ENCODE measurements at places on chromosomes 12 and 14.

- no peak for DNase-seq
Observed at GRCh38 chr12:57840726-57841125, 5.8 kb downstream of the CTDSP2 start.

- no peak for DNase-seq
Observed at GRCh38 chr12:92562063-92562734, 140.6 kb upstream of the PLEKHG7 start.

- DNase-seq, result no peak
Observed at GRCh38 chr14:36996133-36996856, 176.1 kb downstream of the SLC25A21 start.

- no peak for DNase-seq
Observed at GRCh38 chr12:49889361-49890095, 14.2 kb downstream of the FAIM2 start.

DNA sequence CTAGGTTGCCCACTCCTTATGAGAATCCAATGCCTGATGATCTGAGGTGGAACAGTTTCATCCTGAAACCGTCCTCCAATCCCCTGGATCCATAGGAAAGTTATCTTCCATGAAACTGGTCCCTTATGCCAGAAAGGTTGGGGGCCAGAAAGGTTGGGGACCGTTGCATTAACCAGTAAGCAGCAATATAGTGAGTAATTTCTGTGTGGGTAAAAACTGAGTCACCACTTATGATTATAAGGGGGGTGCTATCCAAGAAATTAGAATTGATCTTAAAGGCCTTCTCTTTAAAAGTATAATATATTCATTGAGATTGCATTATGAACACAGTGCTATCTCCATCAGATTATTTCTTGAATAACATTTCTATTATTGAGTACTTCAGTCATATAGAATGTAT lies 97.2 kb downstream of the PCNX1 start:
- no peak for DNase-seq

DNA sequence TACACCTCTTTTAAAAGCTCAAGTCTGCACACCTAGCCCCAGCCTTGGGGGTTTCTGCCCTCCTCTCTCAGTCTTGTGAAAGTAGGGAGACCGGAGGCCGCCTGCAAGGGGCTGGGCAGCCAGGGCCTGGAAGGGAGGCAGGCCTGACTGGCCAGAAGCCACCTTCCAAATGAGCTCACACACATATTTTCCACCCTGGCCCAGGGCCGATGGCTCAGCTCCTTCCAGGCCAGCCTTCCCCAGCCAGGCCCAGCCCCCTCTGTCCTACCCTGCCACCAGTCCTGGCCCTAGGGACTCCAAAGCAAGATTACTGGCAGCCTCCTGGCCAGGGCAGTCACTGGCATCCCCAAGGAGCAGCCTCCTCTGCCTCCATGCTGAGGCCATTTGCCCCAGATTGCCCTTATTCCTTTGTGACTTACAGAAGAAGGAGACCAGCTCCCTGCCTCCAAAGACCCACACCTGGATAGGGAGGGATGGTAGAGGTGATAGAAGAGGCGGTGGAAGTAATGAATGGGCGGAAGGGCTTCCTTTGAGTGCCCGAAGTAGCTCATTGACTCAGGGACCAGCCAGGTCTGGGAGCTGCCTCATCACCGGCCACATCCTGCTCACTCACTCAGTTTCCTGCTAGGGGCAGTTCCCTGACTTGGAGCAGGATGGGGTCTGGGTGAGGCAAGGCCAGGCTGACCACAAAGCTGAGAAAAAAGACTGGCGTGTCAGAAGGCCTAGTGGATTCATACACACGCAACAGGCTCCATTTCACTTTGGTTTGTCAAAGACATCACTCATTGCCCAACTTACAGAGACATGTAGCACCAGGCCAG lies 14.8 kb downstream of the MMP14 start:
- DNase-seq, result no peak

- no peak for DNase-seq
Observed at GRCh38 chr12:120264086-120264903, 1.2 kb downstream of the PXN start.

- no peak for DNase-seq
Observed at GRCh38 chr12:92539976-92540781, 162.6 kb upstream of the PLEKHG7 start.

GRCh38 chr14:47691829-47692228 lies 16.4 kb upstream of the MDGA2 start:
- DNase-seq, result no peak

- no peak for DNase-seq
Observed at GRCh38 chr12:29415111-29415510, 34.1 kb upstream of the ERGIC2 start.

- no peak for DNase-seq
Observed at GRCh38 chr14:25056688-25057078, 6.7 kb upstream of the STXBP6 start.

All from stimulated activated CD4-positive, alpha-beta T cell treated with anti-CD3 and anti-CD28 coated beads, Interleukin-1b, Interleukin-23, amount 100 ng/mL, for 1 hour (primary cell).